A375 (cell line): ENCODE measurements at places on chromosomes 3 and 15. TPM values are rescaled to one million over a fixed set of nuclear protein-coding genes. Genes with fewer than 3 reads are reported as not detected.

Gene ITIH4
- total RNA-seq = 2.3 and 2.7 TPM in 2 replicates

Gene LRRC31
- not detected in 2 replicates for total RNA-seq

Gene GATM
- 1.3 and 2.5 TPM in 2 replicates for total RNA-seq

Gene SLC9C1
- 0.04 TPM in 1 of 2 replicates, not detected in the other for total RNA-seq

Gene PPCDC
- total RNA-seq = 16.9 and 21.7 TPM in 2 replicates

Gene SMCO1
- total RNA-seq = not detected in 2 replicates

Gene MKRN2OS
- total RNA-seq = 0.19 TPM in 1 of 2 replicates, not detected in the other

Gene PLA2G4E
- not detected in 2 replicates for total RNA-seq

Gene CELSR3
- 7.3 and 7.9 TPM in 2 replicates for total RNA-seq

Gene LNP1
- 2.9 and 3.8 TPM in 2 replicates for total RNA-seq

Gene ACTC1
- not detected in 2 replicates for total RNA-seq

Gene CEP152
- 17.4 and 23.8 TPM in 2 replicates for total RNA-seq

Gene GOLGA6B
- 0.15 TPM in 1 of 2 replicates, not detected in the other for total RNA-seq

Gene NCBP2
- 89.1 and 135 TPM in 2 replicates for total RNA-seq
